Activated naive CD4-positive, alpha-beta T cell treated with anti-CD3 and anti-CD28 coated beads, Interleukin-2, amount 50 U/mL, for 72 hours (primary cell): ENCODE measurements at places on chromosomes 1 and 21.
A peak's percentile ranks its signal among the peaks of the same experiment; 100 is the strongest.

DNA sequence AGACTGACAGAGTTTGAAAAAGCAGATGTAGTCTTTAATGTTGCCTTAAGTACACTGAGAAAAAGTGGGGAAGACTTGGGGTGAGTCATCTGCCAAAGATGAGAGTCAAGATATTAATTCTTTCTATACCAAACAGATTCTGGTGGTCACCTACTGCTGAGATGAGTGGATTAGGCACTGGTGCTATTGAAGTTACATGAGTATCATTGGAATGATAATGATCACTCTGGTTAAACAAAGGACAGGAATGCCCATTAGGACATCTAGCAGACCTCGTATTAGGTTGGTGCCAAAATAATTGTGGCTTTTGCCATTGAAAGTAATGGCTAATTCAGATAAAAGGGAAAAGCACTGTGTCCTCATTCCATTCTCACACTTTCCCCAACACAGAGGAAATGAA lies 1588.9 kb downstream of the KCNT2 start:
- DNase-seq, result no peak

GRCh38 chr1:15961492-15961891 lies 14.4 kb downstream of the ZBTB17 start:
- DNase-seq, result no peak

- DNase-seq, result no peak
These were observed 45.1 kb downstream of the GRIK3 start for GRCh38 chr1:36989241-36989640.

GRCh38 chr1:10635085-10635896 lies 160.5 kb downstream of the PEX14 start:
- no peak for DNase-seq

- DNase-seq, result peak; percentile 16
These were observed 215.1 kb downstream of the S1PR1 start for GRCh38 chr1:101451888-101452287.

DNA sequence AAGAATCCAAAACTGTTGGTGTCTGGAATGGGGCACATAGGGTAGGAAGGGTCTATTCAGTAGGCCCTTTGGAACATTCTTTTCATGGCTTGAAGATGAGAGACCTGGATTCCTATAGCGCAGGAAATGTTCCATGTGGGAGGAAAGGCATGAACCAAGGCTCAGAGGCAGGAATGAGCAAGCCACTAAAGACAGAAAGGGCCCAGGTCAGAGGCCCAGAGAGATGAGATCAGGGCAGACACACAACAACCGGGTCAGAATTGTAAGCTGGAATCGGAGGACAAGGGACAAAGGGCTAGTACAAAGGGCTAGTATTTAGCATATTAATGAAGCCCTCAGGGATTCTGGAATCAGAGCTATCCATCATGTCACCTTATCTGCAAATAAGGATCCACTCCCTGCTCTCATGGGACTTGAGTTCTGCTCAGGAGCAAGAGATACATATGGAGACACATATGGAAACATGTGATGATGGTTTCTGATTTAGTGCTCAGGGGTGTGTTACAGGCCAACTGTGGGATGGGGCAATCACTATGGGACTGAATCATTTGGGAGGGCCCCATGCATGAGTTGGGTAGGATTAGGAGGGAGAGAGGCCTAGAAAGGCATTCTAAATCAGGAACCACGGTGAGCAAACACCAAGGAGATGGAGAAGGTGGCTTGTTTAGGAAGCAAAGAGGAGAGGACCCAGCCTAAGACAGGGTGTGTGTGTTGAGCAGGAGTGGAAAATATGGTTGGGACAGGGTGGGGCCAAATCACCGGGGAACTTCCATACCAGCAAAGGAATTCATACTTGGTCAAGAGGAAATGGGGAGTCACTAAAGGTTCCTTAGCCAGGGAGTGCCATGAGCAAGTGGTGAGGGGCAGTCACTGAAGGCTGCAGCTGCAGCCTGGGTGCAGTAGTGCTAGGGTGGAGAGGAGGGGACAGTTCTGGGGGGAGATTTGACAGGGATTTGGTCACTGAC lies 8.6 kb downstream of the NECTIN4 start:
- no peak for DNase-seq

DNA sequence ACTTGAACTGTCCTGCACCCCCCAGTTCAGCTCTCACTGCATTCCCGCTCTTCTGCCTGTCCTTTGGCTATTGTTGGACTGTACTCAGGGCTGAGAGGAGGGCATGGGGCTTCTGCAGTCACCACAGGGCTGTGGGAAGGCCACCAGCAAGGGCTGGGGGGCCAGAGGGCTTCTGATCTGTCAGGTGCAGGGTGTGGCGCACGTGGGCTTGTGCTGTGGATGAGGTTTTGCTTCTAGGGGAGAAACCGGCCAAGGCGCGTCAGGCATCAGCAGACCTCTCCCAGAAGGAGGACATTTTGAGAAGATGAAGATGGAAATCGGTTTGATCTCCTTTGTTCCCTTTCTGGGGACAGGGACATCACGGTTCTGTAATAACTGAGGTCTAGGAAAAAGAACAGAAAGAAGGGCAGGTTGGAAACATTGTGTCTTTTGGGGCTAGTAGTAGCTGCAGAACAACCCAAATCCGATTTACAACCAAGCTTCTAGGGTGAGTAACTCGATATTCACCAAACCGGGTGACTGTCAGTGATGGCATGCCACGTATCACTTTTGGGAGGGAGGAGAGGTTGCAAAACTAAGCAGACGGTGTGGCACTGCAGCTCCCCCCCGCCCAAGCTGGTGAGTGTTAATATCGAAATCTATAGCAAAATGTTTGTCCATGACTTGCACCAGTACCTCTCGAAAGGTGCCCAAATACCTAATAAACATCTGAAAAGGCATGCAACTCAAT lies 40.9 kb downstream of the AGPAT3 start:
- no peak for DNase-seq

GRCh38 chr1:207203541-207203940 lies 99.5 kb downstream of the C4BPA start:
- DNase-seq, result no peak

DNA sequence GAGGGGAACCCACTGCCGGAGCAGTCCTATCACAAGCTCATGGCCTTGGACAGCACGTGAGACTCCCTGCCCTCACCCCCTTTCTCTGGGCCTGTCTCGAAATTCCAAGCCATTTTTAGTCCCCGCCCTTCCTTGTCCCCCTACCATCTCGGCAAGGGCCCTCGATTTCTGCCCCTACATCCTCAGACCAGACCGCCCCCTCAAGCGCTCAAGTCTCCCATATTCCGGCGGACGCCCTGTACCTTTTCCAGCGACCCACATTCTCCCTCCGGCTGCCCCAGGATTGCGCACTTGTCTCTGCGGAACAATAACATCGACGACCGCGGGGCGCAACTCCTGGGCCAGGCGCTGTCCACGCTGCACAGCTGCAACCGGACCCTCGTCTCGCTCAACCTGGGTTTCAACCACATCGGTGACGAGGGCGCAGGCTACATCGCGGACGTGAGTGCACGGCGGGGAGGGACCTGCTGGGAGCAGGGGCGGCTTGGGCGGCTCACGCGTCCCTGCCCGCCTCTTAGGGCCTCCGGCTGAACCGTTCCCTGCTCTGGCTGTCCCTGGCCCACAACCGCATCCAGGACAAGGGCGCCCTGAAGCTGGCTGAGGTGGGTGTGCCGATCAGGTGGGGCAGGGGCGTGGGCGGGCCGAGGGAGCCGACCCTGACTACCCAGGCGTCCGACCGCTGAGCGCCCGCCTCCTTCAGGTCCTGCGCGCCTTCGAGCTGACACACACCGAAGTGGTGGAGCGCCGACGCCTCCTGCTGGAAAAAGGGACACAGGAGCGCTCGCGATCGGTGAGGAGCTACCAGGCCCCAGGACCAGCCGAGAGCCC lies 7.0 kb downstream of the LRRC71 start:
- peak; percentile 65 for DNase-seq

GRCh38 chr1:197356723-197357533 lies 88.9 kb downstream of the CRB1 start:
- no peak for DNase-seq

DNA sequence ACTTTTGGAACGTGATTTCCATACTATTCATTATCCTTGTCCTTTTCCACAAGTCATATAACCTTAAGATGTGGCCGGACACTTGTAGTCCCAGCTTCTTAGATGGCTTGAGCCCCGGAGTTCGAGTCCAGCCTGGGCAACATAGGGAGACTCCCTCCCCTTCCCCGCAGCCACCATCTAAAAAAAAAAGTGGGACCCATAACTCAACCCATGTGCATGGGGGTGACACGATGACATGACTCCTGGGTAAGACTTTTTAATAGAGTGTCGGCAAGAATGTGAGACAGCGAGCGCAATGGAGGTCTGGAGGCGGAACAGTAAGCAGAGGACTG lies 25.7 kb downstream of the MIA3 start:
- no peak for DNase-seq

DNA sequence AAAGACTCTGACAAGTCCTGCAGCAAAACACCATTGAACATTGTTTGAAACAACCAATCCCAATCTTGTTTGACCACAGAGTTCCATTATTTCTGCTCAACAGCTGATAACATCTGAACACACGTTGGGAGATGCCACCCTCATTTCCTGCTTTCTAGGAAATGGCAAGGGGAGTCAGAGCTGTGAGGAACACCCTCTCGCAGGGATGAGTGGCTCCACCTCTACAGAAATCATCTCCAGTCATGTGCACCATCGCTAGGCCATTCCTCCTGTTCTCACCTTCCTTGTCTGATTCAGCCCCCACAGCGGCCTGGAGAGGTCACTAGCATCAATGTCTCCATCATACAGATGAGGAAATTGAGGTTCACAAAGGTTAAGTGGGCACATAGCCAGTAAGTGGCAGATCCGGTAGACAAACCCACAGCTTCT lies 22.4 kb upstream of the RUNX3 start:
- peak; percentile 85 for DNase-seq

- peak; percentile 76 for DNase-seq
These were observed 992 bp downstream of the TENT5C start for GRCh38 chr1:117606649-117607430.

GRCh38 chr1:226109829-226110248 lies 47.3 kb downstream of the H3-3A start:
- DNase-seq, result peak; percentile 73

- no peak for DNase-seq
These were observed 12.1 kb upstream of the LINGO4 start for GRCh38 chr1:151817353-151817730.

DNA sequence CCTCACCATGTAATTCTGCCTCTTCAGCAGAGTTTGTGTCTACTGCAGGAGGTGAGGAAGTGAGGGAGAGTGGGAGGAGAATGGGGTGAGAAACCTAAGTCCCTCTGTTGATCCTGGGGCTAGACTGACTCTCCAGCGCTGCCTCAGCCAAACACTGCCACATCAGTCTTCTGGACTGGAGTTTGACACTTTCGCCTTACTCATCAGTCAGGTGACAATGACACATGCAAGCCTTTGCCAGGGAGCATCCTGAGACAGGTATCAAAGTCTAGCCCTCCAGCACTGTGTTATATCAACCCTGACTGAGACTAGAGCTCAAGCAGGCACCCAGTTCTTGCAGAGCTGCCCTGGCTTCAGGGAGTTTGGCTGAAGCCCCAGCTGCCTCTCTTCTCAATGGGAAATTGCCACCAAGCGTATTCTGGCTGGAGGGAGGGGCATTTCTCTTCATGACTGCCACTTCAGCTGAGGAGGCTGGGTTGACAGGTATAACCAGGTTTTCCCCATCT lies 33.3 kb upstream of the SUCO start:
- DNase-seq, result no peak

DNA sequence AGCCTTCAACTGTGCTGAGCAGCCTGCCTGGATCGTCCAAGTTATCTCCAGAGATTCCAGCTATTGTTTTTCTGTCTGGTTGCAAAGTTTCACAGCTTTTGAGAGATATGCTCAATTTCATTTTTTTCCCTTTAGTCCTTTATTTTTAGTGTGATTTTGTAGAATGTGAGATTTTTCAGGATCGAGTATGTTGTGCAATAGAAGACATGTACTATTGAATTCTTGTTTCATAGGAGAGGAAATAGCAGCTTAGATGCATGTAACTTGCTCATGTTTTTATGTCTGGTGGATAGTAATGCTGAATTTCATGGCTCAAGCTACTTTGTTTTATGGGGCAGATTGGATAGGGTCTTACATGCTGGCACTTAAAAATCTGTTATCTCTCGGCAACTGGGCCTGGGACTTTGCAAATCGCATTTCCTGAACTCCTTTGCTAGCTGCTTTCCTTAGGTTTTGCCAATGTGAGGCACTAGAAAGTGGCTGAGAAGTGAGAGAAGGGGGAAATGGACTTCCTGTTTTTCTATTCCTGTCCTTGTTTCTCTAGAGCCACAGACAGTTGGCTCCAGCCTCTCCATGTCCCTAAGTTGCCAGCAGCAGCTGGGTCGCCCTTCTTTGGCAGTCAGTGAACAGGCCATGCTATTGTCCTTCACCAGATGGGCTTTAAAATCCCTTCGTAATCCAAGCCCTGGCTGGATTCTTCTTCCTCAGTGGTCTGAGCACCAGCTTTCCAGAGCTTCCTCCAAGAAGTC lies 101.4 kb upstream of the PDE4B start:
- no peak for DNase-seq

DNA sequence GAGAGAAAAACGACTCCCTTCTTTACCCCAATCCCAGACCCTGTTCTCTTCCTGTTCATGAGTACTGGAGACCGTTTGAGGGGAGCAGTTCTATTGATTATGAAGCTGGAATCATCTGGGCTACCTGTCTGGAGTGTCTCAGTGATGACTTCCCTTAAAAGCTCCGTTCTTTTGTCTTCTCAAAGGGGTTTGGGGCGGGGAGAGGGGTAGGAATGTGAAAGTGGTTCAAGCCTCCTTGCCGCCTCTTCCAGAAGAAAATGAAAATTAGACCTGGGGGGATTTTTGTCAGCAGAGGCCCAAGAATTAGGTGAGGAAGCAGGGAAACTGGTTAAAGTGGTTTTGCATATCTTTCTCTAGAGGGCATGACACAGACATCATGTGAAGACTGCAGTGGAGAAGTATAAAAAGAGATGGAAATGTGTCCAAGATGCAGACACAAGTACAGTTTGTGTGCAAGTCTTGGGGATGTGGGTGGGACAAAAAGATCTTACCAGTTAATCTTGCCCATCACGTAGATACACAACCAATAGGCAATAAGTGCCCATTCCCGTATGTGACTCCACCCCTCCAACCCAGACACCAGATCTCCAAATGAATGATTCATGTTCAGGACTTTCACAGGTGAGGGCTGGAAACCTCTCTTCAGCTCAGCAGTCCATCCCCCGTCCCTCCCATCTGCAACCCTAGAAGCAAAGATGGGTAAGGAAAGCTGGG lies 470 bp upstream of the MTMR11 start:
- DNase-seq, result no peak

DNA sequence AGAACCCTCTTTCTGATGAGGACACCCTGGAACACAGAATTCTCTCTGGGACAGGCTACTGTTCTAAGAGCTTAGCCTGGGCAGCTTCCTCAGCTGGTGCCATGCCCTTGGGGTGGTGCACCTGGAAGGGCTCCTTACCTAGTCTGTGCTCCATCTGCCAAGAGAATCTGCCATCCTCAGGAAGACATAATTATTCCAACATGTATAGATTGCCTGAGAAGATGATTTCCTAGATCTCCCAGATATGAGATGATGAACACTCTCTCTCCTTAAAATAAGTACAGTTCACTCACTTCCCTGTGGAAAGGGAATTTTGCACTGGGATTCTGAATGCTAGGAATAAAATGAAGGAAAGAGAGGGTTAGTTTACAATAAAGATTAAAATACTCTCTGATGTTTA lies 87.6 kb downstream of the NENF start:
- DNase-seq, result no peak

- no peak for DNase-seq
These were observed 115.6 kb upstream of the IGSF21 start for GRCh38 chr1:17991996-17992395.

GRCh38 chr1:94285031-94285654 lies 47.8 kb upstream of the ARHGAP29 start:
- no peak for DNase-seq
